Activated CD4-positive, alpha-beta T cell treated with anti-CD3 and anti-CD28 coated beads, Interleukin-2, amount 10 ng/mL, durations not matched to agents 7 days and 5 days (primary cell): ENCODE measurements at places on chromosomes 6 and 20. TPM values are rescaled to one million over a fixed set of nuclear protein-coding genes. Genes with fewer than 3 reads are reported as not detected.
A peak's percentile ranks its signal among the peaks of the same experiment; 100 is the strongest.

DNA sequence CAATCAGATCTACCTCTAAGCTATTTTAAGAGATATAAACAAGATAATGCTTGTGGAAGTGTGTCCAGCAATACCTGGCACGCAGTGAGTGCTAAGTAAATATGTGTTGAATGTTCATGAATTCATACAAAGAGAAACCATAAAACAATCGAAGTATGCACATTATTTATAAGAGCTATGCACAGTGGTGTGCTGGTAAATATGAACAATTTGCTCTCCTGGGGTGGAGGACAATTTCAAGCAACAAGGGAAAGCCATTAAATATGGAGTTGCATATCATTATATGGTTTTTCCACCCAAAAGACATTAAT is 526.6 kb upstream of the MARCKS start:
- no peaks in the 10 kb centered on the region for H3K36me3 ChIP-seq
- no peaks in the 10 kb centered on the region for H3K27me3 ChIP-seq
- H3K4me3 ChIP-seq: no peak overlapping the region

- H3K27ac ChIP-seq: no peak overlapping the region
- H3K36me3 ChIP-seq: no peaks in the 10 kb centered on the region
- no peaks in the 10 kb centered on the region for H3K4me1 ChIP-seq
- H3K4me3 ChIP-seq: no peak overlapping the region
These were observed 868 bp downstream of the MC3R start for GRCh38 chr20:56249244-56249955.

DNA sequence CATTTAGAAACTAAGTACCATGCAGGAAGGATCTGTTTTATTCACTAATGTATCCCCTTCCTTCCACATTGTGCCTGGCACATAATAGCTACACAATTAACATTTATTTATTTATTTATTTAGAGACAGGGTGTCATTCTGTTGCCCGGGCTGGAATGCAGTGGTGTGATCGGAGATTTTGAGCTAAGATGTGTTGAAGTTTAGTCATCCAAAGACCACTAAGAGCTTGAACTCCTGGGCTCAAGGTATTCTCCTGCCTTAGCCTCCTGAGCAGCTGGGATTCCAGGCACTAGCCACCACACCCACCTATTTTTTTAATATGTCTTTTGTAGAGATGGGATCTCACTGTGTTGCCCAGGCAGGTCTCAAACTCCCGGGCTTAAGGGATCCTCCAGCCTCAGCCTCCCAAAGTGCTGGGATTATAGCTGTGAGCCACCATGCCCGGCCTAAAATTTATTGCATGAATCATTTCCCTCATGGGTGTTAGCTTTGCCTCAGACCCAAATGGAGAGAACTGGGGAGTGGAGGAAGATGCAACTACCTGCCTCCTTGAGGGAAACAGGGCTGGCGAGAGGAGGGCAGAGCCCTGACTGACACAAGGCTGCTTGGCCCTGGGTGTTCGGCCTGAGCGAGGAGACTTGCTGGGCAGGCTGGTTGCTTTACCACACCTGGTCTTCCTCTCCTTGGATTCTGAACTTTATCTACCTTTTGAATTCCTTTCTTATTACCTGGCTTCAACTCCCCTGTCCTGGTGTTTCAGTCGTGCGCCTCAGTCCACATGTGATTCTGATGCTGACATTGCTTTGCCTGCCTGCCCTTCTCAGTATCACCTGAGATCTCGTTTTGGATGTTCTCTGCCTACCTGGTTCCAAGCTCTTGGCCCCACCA is 1.7 kb upstream of the DYNLT1 start:
- peak overlapping the region; percentile 89 for H3K27ac ChIP-seq
- peak overlapping the region; percentile 81 for H3K4me3 ChIP-seq
- H3K4me1 ChIP-seq: peaks cover 68% of the 10 kb centered on the region
- H3K36me3 ChIP-seq: peaks cover 30% of the 10 kb centered on the region
- H3K27me3 ChIP-seq: no peaks in the 10 kb centered on the region
- DNase-seq: no peak

DNA sequence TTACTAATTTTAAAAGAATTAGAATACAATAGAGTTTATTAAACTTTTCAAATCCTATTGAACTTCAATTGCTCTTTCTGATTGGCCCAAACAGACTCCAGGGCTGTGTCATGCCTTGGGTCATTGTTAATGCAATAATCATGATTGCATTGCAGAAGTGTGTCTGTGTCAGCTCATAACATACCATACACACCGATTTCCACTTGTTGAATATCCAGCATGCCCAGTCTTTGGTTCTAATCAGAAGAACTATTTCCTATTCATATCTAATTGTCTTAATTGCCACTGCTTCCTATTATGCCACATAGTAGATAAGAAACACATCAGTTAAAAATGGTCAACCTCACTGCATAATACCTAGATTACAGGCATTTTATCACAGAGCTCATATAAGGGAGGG is 106.1 kb upstream of the JAG1 start:
- no peak overlapping the region for H3K4me3 ChIP-seq
- peaks cover 8% of the 10 kb centered on the region for H3K27me3 ChIP-seq
- no peak overlapping the region for H3K27ac ChIP-seq
- DNase-seq: no peak

- H3K27ac ChIP-seq: no peak overlapping the region
- DNase-seq: no peak
- no peaks in the 10 kb centered on the region for H3K36me3 ChIP-seq
- no peaks in the 10 kb centered on the region for H3K27me3 ChIP-seq
These were observed 60.2 kb upstream of the HIVEP1 start for GRCh38 chr6:11951868-11952267.

GRCh38 chr6:37920667-37921066 is 101.1 kb downstream of the ZFAND3 start:
- H3K27ac ChIP-seq: no peak overlapping the region
- peaks cover 13% of the 10 kb centered on the region for H3K4me1 ChIP-seq
- H3K4me3 ChIP-seq: no peak overlapping the region
- peaks cover 10% of the 10 kb centered on the region for H3K36me3 ChIP-seq
- no peak for DNase-seq

DNA sequence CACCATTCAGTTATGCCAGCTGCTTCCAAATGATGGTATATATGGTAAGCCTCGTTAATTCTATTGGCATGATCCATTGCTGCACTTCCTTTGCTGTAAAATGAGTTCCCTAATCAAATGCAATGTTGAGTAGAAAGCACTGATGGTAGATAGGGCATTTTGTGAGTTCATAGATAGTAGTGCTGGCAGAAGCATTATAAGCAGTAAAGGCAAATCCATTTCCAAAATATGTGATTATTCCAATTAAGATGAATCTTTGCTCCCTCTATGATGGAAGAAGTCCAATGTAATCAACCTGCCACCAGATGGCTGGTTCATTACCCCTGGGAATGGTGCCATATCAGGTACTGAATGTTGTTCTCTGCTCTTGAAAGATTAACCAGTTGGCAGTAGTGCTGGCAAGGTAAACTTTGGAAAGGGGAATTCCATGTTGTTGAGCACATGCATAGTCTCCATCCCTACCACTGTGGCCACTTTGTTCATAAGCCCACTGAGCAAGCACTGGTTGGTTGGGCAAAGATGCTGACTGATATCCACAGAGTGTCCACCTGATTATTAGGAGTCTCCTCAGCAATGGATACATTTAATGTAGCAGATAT is 5.6 kb upstream of the TBPL1 start:
- H3K36me3 ChIP-seq: no peaks in the 10 kb centered on the region
- H3K4me1 ChIP-seq: peaks cover 7% of the 10 kb centered on the region
- no peaks in the 10 kb centered on the region for H3K27me3 ChIP-seq
- no peak overlapping the region for H3K4me3 ChIP-seq
- DNase-seq: no peak

DNA sequence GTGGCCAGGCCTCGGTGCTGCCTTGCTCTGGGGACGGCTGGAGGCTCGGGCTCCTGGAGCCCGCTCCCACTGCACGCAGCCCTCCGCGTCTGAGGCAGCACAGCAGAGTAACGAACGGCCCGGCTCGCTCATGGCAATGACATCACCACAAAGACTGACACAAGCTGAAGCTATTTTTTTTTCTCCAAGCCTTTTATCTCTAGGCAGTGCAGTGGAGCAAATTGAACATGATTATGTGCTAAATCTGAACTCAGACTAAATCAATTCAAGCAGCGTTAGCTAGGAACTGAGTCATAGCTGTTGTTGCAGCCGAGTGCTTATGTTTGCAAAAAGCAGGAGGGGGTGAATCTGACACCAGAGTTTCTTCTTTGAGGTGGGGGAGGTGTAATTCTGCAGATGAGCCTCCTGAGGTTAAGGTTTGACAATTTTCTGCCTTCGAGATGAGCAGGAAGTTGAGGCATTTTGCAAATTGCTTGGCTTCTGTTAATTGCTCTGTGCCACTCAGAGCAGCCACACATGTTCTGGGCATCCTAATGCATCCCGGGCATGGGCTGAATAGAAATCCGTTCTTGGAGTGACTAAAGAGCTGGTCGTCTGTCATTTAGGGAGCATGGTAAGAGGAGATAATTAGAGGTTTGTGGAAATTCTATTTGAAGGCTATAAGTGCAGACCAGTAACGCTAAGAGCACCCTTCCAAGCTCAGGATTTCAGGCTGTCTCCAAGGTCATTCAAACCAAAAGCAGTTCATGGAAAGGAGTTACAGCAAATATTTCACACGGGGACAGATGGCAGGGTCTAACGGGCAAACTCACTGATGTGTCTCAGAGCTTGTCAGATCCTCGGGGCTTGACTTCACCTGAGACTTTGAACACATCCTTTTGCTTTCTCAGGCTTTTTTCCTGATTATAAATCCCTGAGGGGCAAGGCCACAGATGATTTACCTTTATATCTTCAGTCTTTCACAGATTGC is 155.1 kb upstream of the ENPP5 start:
- peak; percentile 11 for DNase-seq
- H3K4me1 ChIP-seq: peaks cover 20% of the 10 kb centered on the region
- no peaks in the 10 kb centered on the region for H3K36me3 ChIP-seq
- H3K27me3 ChIP-seq: peaks cover 11% of the 10 kb centered on the region
- H3K4me3 ChIP-seq: no peak overlapping the region
- H3K27ac ChIP-seq: no peak overlapping the region

- H3K4me3 ChIP-seq: no peak overlapping the region
- H3K4me1 ChIP-seq: peaks cover 7% of the 10 kb centered on the region
- DNase-seq: no peak
- H3K27ac ChIP-seq: no peak overlapping the region
These were observed 187.7 kb downstream of the NFATC2 start for GRCh38 chr20:51354769-51355319.

DNA sequence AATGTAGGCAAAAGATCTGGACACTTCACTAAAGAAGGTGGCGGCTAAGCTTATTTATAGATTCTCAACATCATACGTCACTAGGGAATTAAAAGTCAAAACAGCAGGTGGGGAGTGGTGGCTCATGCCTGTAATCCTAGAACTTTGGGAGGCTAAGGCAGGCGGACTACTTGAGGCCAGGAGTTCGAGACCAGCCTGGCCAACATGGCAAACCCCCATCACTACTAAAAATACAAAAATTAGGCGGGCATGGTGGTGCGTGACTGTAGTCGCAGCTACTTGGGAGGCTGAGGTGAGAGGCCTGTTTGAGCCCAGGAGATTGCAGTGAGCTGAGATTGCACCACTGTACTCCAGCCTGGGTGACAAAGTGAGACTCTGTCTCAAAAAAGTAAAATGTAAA is 74.6 kb downstream of the GPX5 start:
- H3K36me3 ChIP-seq: peaks cover 3% of the 10 kb centered on the region
- no peak overlapping the region for H3K4me3 ChIP-seq
- H3K4me1 ChIP-seq: peaks cover 7% of the 10 kb centered on the region
- no peak overlapping the region for H3K27ac ChIP-seq
- H3K27me3 ChIP-seq: peaks cover 40% of the 10 kb centered on the region
- DNase-seq: no peak

DNA sequence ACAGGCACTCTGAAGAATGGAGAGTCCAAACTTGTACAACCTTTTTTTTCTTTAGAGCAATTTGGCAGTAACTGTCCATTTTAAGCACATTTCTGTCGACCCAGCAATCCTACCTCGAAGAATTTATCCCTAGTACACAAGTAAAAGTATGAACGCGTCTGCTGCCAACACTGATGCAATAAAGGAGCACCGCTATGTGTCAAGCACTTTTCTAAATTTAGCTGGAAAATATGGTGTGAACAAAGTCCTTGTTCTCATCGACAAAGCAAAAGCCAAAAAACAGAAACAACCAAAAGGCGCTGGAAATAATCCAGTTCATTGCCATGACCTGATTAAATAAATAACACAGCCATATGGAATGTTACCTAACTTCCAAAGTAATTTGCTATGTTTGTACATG is 1.1 kb downstream of the DPM1 start:
- H3K27me3 ChIP-seq: no peaks in the 10 kb centered on the region
- H3K36me3 ChIP-seq: peaks cover 18% of the 10 kb centered on the region
- H3K27ac ChIP-seq: peak overlapping the region; percentile 96
- peak overlapping the region; percentile 87 for H3K4me3 ChIP-seq
- no peak for DNase-seq
- peaks cover 52% of the 10 kb centered on the region for H3K4me1 ChIP-seq

GRCh38 chr6:137859025-137859424 is 8.0 kb upstream of the TNFAIP3 start:
- peaks cover 14% of the 10 kb centered on the region for H3K4me1 ChIP-seq
- no peak for DNase-seq
- H3K4me3 ChIP-seq: no peak overlapping the region
- no peaks in the 10 kb centered on the region for H3K27me3 ChIP-seq
- H3K27ac ChIP-seq: no peak overlapping the region

DNA sequence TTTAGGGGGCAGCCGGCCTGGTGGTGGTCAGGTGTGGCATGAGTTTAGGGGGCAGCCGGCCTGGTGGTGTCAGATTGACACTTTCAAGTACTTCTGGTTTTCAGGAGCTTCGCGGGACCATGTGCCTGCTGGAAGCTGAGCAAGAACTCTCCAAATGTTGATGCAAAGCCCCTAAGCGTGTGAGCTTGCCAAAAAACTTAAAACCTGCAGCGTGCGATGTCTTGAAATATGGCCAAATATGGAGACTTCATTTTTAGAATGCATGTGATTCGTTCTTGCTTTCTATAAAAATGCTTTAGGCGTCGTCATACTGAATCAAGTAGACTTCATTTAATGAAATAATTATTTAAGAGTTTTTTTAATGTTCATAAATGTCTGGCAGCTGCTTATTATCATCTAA is 149.4 kb downstream of the SMOC2 start:
- H3K4me3 ChIP-seq: no peak overlapping the region
- H3K36me3 ChIP-seq: no peaks in the 10 kb centered on the region
- no peak for DNase-seq
- no peaks in the 10 kb centered on the region for H3K4me1 ChIP-seq

GRCh38 chr20:16349523-16350260 is 223.6 kb downstream of the KIF16B start:
- DNase-seq: no peak
- no peak overlapping the region for H3K4me3 ChIP-seq
- H3K36me3 ChIP-seq: no peaks in the 10 kb centered on the region
- no peak overlapping the region for H3K27ac ChIP-seq
- no peaks in the 10 kb centered on the region for H3K27me3 ChIP-seq

Gene ACTL10
- 4.1 TPM for total RNA-seq

Gene C6orf52
- total RNA-seq: 1.9 TPM

Gene ARHGAP18
- 7.5 TPM for total RNA-seq

Gene TMEM74B
- 0.10 TPM for total RNA-seq

Gene CPXM1
- total RNA-seq: not detected

Gene CGAS
- total RNA-seq: 27.9 TPM

Gene ZBTB46
- not detected for total RNA-seq

Gene TP53TG5
- total RNA-seq: not detected

Gene MLN
- not detected for total RNA-seq
